ENCODE measurements at places on chromosomes 7 and 10.

- DNase-seq, result no peak
Measured at GRCh38 chr10:77313066-77313750, 324.4 kb downstream of the KCNMA1 start.

- DNase-seq, result no peak
Measured at GRCh38 chr7:98387544-98388226, 13.2 kb downstream of the BAIAP2L1 start.

DNA sequence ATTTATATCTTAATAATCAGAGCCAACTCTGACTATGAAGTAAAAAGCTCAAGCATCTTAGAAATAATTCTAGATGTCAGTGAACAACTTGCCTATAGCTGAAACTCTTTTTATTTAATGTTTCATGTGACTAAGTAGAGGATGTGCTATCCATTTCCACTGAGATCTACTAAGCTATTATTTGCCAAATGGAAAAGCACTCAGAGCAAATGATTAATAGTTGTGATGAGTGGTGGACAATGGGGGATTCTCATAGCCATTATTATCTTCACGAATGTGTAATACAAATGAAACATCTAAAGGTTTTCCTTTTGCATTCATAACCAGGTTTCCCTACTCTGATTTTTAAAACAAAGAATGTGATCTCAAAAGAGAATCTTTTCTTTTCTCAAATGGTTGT is 126.6 kb upstream of the GNAI1 start:
- no peak for DNase-seq

- DNase-seq, result no peak
Measured at GRCh38 chr7:25706764-25707163, 445.2 kb upstream of the NFE2L3 start.

Data from fibroblast of skin of back (primary cell).